ENCODE measurements at places on chromosomes 6 and 20. TPM values are rescaled to one million over a fixed set of nuclear protein-coding genes. Genes with fewer than 3 reads are reported as not detected.

GRCh38 chr6:144429753-144430152 is 144.6 kb downstream of the UTRN start:
- DNase-seq = no peak

DNA sequence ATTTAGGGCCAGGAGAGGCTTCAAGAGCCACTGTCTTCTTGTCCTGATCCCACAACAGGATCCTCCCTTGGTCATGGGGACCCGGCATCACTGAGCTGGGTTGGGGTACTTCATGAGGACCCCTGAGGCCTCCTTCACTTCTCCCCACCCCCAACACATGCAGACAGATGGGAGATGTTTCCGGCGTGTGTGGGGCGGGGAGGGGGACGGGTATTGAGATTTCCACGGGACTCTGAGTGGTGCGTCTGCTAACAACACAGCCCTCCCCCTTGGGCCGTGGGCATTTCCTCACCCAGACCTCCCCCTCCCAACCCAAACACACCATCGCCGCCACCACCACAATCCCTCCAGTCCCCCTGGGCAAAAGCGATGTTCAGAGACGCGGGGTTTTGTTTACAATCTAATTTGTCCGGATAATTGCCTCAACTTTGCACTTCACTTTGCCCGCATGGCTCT is 906 bp upstream of the FOXP4 start:
- DNase-seq = no peak

DNA sequence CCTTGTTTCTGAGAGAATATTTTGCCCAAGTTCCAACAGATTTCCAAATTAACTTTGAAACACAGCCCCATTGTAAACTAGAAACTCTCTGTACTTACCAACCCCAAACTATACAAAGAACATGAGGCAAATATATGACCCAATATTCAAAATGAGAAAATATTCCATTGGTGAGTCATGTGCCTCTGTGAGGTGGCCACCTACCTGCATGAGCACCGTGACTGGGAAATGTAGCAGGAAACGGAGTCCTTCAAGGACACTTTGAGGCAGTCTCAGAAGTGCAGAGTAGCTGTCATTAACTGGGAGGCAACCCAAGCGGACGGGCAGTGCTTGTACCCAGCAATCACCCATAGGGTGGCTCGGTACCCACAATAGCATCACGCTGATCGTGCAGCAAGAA is 335.5 kb upstream of the NOX3 start:
- DNase-seq = no peak

GRCh38 chr6:90388395-90388794 is 91.8 kb upstream of the BACH2 start:
- no peak for DNase-seq

DNA sequence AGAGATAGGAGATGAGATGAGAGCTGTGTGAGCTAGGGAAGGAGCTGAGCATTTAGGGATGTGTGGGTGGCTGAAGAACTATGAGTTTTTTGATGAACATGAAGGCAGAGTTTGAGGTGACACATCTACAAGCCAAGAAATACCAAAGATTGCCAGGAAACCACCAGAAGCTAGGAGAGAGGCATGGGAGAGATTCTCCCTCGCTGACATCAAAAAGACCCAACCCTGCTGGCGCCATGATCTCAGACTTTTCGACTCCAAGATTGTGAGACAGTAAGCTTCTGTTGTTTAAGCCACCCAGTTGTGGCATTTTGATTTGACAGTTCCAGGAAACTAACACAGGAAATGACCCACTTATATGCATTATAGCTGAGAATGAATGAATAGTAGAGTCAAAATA is 790.9 kb downstream of the TFAP2A start:
- no peak for DNase-seq

DNA sequence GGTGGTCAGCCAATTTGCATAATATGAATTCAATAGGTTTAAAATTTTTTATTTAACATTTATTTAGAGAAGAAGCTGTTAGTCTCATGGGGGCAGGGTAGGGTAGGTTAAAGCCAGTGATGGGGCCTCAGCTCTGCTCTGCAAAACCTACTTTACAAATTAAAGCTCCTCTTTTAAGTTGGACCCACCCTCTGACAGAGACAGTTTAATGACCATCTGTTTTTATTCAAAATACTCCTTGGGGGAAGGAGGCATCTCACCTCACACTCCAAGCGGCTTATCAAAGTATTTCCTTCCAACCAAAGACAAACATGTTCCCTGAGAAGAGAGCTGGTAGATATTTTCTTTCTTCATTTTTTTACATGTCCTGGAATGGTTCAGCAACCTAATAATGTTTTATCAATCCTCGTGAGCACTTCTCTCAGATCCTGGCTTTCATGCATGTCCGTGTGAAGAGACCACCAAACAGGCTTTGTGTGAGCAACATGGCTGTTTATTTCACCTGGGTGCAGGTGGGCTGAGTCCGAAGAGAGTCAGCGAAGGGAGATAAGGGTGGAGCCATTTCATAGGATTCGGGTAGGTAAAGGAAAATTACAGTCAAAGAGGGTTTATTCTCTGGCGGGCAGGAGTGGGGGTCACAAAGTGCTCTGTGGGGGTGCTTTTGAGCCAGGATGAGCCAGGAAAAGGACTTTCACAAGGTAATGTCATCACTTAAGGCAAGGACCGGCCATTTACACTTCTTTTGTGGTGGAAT is 184.7 kb downstream of the GJA1 start:
- no peak for DNase-seq

STMND1 gene
- not detected for total RNA-seq
